ENCODE measurements at places on chromosomes 7 and 10.

GRCh38 chr7:90836937-90837336 lies 240.8 kb downstream of the CDK14 start:
- no peak for DNase-seq

DNA sequence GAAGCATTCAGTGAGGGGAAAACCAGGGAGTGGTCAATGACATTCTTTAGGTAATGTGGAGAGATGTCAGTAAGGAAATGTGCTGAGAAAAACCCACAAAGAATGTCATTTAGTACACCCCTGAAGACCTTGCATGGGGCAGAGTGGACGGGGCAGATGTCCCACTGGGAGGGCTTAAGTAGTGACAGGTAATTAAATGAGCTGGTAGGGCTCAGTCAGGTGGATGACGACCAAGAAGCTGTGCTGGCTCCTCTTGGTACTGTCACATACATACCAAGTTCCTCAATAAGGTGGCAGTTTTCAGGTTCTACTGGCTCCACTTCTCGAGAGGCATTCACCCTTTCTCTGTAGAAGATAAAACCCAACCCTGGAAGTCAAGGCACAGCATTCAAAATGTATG lies 1.8 kb downstream of the PON3 start:
- DNase-seq: no peak

DNA sequence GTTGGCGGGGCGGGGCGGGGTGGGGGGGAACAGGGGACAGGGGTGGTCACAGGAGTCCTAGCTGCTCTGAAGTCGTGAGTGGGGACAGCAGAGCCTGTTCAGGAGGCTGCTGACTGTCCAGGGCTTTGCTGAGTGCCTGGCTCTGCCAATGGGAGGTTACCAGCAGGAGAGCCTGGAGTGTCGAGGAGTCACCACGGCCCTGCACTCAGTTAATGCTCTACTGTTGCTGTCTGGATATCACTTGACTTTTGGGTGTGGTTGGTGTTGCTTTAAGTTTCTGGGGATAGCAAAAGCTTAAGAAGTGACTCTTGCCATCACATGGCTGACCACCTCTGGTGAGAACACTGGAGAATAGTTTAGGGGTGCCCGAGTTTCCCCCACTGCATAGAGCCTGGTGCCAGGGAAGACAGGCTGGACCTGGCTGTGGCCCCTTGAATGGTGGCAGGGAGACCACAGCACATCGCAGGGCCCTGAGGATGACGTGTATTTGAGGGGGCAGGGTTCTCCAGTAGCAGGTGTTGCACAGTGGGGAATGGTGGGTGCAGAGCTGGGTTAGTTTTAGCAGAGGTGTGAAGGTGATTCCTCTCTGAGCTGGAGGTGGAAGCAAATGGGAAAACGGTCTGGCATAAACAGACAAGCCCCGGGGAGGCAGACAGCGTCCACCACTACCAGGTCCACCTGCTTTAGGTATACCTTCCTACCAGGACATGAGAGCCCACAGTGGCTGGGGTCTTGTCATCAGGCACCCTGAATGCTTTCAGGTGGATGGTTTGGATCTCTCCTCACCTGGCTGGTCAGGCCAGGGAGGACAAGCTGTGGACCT lies 54.2 kb upstream of the CAMK2B start:
- no peak for DNase-seq

GRCh38 chr7:137166363-137166762 lies 177.2 kb downstream of the PTN start:
- DNase-seq: no peak

DNA sequence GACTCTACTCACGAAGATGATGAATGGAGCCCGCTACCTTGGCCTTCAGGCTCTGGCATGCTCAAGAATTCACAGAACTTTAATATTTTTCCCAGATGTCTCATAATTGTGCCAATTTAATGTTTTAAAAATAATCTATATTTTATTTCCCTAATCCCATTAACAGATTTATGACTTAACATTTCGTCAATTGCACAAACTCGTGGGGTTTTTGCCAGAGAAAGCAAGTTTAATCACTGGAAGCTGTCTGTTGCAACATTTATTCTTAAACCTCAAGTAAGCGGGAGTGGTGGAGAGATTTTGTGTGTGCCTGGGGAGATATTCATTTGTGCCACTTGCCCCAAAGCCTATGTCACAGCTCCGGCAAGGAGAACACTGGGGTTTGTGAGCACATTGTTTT lies 117.9 kb downstream of the TEX36 start:
- no peak for DNase-seq

- no peak for DNase-seq
Measured at GRCh38 chr7:114659409-114660125, 245.0 kb downstream of the FOXP2 start.

Data from PC-3 (cell line).